GM23248 (cell line): ENCODE measurements at places on chromosomes 16 and 17. TPM values are rescaled to one million over a fixed set of nuclear protein-coding genes. Genes with fewer than 3 reads are reported as not detected.

The TP53TG3 gene
- not detected in 2 replicates for total RNA-seq

The STX4 gene
- 24.9 and 25.8 TPM in 2 replicates for total RNA-seq

The WNT9B gene
- not detected in 2 replicates for total RNA-seq

GRCh38 chr17:34220752-34221395 is 34.2 kb upstream of the CCL2 start:
- no peak for DNase-seq

GRCh38 chr17:726271-726919 is 6.0 kb upstream of the TLCD3A start:
- no peak for DNase-seq
